ENCODE measurements at places on chromosomes 5 and 9.

GRCh38 chr5:135208555-135208902 lies 174.5 kb upstream of the PITX1 start:
- no peak for DNase-seq

DNA sequence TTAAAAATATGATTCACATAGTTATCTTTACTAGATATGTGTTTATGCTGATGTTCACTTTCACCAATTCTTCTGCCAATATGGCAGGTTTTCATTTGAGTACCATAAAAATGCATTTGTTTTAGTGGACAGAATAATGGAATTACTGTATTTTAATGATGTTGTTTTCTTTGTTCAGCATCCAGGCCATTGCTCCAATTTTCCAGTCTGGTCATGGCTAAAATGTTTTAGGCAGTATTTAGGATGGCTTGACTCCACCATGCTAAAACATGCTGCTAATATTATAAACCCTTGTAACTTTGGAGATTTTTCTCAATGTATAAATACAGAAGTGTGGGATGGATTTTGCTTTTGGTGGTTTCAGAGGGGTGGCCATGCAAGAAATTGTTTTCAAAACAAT lies 273.0 kb upstream of the RPS23 start:
- no peak for DNase-seq

GRCh38 chr9:12813960-12814876 lies 39.4 kb downstream of the LURAP1L start:
- no peak for DNase-seq

- DNase-seq, result no peak
Measured at GRCh38 chr5:126857472-126858410, 80.8 kb downstream of the LMNB1 start.

DNA sequence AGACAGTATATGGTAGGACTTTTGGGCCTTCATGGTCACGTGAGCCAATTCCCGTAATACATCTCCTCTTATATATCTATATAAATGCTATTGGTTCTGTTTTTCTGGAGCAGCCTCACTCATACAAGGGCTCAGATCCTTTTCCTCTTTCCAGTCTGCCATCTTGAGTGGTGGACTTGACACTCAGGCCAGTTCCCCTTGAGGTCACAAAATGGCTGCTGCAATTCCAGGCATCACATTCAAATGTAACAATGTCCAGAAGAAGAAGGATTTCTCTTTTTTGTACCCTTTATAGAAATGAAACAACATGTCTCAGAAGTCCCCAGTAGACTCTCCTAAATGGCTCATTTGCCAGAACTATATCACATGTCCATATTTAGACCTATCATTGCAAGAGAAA lies 4.5 kb downstream of the GPR150 start:
- no peak for DNase-seq

DNA sequence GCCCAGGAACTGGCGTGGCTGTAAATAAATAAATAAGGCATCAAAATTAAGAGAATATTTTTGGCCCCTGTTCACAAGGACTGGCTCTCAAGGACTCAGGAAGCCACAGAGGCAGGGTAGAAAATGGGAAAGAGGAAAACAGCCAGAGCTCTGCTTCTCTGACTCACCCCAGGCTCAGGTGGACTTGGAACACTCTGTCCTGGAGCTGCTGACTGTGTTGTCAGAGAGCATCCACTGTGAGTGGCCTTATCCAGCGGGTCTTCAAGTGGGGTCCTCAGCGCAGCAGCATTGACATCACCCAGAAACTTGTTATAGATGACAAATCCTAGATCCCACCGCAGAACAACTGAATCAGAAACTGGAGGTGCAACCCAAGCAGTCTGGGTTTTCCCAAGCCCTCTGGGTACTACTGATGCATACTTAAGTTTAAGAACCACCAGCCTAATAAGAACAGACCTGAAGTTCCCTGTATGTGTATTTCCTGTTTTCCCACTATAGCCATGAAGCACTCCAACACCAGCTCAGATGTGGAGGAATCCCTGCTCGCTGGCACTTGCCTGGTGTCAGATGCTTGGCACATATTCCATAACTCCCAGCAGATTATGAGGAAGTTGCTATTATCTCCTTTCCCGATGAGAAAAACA lies 20.5 kb downstream of the ADRA1B start:
- DNase-seq, result no peak
